ENCODE measurements at places on chromosomes 1 and 21.

DNA sequence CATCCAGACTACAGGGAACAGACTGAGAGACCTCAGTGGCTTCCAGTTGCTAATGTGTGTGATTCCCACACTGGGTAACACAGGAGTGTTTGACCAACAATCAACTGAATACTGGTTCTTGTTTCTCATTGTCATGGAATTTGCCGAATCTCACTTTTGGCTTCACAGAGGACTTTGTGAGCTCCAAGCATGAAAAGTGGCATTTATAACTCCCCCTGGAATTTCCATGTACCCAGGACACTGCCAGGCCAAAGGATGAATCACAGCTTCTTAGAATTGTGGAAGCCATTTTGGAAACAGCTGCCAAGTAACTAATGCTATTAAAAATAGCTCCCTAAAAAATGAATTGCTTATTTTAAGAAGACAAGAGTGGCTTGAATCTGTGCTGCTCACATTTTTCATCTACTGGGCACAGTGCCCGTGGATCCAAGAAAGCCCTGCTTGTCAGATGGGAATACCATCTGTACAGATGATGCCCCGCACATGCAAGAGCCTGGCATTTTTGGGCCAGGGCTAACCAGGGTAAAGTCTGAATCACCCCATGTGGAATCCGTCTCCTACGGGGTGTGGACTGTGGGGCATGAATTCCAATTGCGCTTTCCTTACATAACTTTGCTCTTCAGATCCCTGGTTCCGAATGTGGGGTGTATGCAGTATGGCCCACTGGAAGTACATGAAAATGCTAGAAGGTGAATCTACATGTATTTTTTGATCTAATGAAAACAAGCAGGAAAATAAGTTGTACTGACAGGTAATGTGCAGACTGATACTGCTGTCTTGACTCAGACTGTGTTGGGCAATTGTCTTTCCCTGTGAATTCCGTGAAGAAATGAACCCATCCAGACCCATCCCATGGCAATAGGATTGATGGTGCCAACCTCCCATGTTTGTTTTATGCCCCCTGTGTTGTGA is 487.3 kb downstream of the SIPA1L2 start:
- peak; percentile 74 for DNase-seq

DNA sequence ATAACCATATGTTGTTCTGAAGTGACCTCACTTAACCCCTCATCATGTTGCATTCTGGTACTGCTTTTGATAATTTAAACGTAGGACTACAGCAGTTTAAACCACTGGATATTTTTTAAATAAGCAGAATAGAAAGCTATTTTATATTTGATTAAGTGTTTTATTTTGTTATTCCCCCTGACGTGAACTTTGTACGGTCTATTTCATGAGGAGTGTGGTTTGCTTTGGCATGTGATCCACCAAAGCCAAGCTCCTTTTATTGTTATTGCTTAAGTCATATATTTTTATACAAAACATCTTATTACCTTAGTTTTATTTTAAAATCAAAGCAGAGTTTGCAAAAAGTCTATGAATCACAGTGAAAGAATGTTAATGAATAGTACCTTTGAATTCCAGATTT is 101.4 kb upstream of the L1TD1 start:
- DNase-seq = no peak

GRCh38 chr1:212557739-212558692 is 50.5 kb upstream of the ATF3 start:
- DNase-seq = peak; percentile 34

- no peak for DNase-seq
Observed at GRCh38 chr21:24200052-24200451, 1407.2 kb downstream of the MRPL39 start.

DNA sequence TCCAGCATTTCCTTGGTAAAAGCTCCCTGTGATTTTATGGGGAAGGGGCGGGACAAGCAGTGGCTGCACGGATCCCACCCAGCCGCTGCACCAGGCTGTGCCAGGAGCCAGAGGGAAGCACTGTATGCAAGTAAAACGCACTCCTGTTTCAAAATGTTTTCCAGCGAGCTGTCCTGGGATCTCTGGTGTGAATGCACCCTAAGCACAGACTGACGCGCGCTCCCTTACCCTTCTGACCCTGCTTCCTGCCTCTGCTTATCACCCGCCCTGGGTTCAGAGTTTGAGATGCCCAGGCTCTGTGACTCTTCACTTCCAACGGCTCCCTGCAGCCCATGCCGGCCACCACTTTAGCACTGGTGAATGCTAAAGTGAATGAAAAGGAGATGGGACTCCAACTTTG is 131.2 kb downstream of the RHOU start:
- no peak for DNase-seq

GRCh38 chr1:19505693-19506457 is 20.5 kb upstream of the CAPZB start:
- peak; percentile 25 for DNase-seq

GRCh38 chr1:5338466-5338865 is 653.8 kb downstream of the NPHP4 start:
- no peak for DNase-seq

GRCh38 chr1:177984136-177984525 is 14.3 kb upstream of the SEC16B start:
- peak; percentile 19 for DNase-seq

DNA sequence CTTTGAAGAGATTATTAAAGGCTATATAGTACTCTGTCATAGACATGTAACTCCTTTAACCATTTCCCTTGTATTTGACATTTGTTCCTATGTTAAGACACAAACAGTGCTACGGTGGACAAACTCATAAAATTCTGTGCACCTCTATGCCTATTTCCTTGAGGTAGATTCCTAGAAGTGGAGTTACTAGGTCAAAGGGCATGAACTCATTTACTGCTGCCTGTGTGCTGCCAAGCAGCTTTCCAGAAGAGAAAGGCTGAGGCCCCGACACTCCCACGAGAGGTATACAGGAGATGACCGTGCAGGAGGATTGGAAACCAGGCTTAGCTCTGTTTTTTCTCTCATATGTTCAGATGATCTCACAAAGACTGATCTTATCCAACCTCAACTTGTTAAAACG is 34.4 kb upstream of the TENT5C start:
- no peak for DNase-seq

DNA sequence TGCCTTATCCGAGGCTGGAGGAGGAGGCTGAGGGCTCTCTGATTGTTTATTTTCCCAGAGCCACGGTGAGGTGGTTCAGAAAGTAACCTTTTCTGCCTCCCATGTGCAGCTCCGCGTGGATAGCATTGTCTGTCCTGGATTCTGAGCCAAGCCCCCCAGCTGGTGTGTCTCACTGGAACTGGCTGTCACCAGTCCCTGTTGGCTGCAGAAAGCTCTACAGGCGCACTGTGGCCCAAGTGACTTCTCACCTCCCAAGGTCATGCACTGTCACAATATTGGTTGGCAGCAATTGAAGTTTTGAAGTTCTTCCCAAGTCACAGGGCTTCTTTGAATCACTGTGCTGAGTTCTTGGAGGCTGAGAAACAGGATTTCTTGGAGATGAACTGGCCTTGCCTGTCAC is 8.2 kb downstream of the BMP8A start:
- DNase-seq = no peak
